ENCODE measurements at places on chromosomes 16 and 17.

GRCh38 chr16:12262454-12263180, 286.1 kb downstream of the SNX29 start:
- no peak for DNase-seq

GRCh38 chr17:46818316-46818928, at the start of gene WNT3:
WNT3 (minus strand) TSS chr17:46818692; CDS start chr17:46818597, 95 bp downstream.
- no peak for DNase-seq

GRCh38 chr16:54954220-54954619, 23.6 kb downstream of the IRX5 start:
- no peak for DNase-seq

DNA sequence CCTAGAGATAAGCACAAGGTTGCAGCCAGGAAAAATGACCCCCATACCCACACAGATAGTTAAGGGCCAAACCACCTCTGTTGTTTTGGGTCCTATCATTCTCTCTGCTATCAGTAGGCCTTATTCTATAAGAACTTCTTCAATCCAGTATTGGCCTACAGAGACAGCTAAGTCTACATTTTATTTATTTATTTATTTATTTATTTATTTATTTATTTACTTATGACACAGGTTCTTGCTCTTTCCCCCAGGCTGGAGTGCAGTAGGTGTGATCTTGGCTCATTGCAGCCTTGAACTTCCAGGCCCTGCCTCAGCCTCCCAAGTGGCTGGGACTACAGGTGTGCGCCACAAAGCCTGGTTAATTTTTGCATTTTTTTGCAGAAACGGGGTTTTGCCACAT, 7.5 kb upstream of the MAPT start:
- no peak for DNase-seq

- DNase-seq: no peak
Observed at GRCh38 chr16:17177959-17178905, 292.5 kb downstream of the XYLT1 start.

- peak; percentile 29 for DNase-seq
Observed at GRCh38 chr16:74724820-74725549, 24.3 kb upstream of the MLKL start.

DNA sequence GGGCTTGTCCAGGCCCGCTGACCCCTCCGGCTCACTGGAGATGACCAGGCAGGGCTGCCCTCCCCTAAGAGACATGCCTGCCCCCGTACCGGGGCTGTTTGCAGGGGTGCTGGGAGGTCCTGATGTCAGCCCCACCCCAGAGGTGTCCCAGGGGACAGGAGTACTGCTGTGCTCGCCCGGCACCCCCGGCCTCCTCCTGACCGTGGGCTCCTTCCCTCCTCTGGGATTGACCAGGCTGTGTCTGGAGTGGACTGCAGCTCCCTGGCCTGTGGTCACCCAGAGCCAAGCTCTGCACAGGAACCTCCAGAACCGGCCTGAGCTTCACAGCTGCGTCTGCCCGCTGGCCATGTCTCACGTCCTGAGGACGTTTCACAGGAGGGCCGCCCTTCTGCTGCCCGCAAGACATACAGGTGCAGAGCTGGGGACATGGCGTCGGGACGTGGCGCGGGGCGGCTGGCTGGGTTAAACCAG, 53.2 kb downstream of the LMF1 start:
- DNase-seq: no peak

DNA sequence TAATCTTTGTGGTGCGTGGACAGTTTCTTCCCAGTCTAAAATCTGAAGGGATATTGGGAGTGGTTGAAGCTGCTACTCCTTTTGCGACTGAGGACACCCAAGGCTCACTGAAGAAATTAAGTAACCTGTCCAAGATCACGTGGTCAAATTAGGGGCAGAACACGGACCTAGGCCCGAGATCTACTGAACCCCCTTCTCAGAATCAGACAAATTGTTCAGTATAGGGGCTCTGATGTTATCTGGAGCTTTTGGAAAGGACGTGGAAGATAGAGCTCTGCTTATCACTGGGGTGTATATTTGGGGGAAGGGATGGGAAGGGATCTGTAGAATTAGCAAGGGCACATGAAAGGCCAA, 857 bp downstream of the TANGO6 start:
- DNase-seq: no peak

DNA sequence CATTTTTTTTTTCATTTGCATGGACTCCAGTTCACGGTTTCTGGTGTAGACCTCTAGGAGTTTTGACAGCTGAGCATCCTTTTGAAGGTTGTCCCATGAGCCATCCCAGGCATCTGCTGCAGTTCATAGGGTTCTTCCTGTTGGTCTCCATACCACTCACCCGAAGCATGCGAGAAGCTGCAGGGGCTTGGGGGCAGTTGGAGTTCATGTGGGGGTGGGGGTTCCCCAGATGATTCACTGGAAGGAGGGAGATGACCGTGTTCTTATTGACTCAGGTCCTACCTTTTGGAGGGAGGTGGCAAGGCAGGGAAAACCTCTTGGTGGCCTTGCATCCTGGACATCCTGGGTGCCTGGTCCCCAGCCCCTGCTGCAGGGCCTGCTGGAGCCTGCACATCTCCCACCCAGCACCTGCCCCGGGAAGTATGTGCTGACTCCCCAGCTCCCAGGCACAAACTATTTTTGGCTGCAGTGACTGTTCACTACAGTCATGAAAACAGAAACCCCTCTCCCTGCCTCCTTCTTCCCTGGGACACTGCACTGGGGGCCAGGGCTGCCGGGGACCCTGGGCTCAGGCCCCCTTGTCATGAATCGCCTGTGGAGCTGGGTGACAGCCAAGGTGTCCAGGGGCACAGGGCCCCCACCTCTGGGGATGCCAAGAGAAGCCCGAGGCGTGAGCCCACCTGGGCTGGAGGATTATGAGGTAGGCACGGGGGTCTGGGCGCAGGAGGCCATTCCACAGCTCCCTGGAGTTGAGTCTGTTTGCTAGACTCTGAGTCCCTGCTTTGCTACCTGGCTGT, 64.9 kb upstream of the LGALS9 start:
- DNase-seq: no peak

- no peak for DNase-seq
Observed at GRCh38 chr16:25692351-25692741, 587 bp downstream of the HS3ST4 start.

DNA sequence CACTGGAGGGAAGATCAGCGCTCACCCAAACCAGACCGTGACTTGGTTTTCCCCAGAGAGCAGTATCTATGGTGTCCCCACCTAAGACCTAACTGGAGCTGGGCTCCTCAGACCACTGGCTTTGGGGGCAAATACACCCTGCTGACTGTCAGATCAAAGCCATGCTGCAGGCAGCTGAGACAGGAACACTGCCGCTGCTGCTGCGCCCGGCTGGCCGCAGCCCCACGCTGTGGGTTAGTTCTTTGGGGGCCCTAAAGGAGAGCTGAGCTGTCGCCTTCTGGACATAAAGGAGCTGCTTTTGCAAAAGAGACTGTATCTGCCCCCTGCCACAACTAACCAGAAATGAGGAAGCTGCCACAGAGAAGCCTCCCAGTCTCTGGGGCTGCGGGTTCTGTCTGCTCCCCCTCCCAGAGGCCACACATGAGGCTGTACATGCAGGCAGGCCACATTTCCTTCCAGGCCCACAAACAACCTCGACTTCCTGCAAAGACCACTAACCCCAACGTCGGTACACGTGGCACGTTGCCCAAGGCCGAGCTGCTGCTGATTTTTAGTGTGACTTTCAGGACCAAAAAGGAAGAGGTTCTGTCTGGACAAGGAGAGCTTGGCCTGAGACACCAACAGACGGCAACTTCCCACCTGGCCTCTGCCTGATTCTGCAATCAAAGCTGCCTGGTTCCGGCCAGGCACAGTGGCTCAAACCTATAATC, 18.2 kb upstream of the ABR start:
- DNase-seq: no peak

- DNase-seq: no peak
Observed at GRCh38 chr17:66738301-66738700, 96.6 kb upstream of the CACNG5 start.

DNA sequence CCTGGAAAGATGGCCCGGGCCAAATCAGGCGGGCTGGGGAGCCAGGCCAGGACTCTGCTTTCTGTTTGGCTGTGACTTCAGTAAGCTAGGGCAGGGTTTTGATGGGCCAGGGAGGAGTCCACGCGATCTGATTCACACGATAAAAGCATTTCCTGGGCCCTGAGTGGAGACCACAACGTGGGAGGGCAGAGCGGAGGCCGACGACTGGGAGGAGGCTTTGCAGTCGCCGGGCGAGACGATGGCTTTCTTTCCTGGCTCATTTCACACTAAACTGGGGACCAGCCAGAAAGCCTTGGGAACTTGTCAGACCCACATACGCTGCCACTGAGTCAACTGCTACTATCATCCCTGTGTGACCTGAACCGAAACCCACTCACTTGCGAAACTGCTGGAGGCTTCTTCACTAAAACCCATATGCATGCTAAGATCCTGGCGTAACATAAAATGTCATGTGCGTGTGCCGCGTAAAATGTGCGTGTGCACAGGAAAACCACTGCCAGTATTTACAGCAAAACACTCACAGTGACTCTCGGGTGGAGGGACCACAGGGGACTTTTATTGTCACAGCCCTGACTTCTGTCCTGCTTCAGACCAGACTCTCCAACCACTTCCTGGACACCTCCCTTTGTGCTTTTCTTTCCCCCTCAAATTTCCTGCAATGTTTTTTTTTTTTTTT, 14.2 kb upstream of the RHBDF2 start:
- DNase-seq: no peak

DNA sequence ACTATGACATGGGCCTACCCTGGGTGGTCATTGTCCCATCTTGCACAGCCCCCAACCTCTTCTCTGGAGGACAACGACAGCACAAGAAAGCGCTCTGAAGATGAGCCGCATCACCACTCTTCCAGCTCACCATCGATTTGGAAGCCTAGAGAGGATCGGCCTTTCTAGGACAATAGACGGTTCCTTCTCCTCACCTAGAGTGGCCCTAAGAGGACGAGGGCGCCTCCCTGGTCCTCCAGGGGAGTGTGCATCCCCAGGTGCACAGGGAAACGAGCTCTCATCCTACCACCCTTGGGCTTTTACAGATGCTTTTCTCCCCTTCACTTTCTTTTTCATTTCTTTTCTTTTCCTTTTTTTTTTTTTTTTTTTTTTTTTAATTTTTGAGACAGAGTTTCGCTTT, 20.3 kb upstream of the SLC52A1 start:
- DNase-seq: no peak

GRCh38 chr16:54540525-54541180, 254.1 kb upstream of the IRX3 start:
- DNase-seq: no peak

GRCh38 chr17:68325961-68326360, 34.7 kb downstream of the ARSG start:
- no peak for DNase-seq

- no peak for DNase-seq
Observed at GRCh38 chr17:45150911-45151809, 2.9 kb downstream of the HEXIM1 start.

DNA sequence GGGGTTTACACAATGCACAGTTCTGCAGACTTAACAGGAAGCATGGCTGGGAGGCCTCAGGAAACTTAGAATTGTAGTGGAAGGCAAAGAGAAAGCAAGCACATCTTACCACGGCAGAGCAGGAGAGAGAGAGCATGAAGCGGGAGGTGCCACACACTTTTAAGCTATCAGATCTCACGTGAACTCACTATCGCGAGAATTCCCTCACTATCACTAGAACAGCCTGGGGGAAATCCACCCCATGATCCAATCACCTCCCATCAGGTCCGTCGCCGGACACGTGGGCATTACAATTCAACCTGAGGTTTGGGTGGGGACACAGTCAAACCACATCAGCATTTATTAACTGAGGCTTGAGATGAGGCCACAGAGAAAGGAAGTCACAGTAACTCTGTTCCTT, 326.7 kb downstream of the C16orf95 start:
- no peak for DNase-seq

DNA sequence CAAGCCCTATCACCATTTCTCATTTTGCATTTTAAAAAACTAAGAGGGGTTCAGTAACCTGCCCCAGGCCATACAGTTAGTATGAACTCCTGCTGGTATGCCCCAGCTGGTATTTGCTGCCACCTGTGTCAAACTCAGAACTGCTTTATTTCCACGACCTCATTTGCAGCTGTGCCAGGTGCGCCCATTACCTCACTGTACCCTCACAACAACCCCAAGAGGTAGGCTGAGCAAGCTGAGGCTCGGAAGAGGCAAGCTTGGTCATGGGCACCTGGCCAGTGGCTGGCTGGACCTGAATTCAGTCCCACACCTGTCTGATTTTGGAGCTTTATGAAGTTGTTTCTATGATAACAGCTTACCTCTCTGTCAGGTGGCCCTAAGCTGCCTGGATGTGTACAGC, 7.6 kb downstream of the EPN2 start:
- no peak for DNase-seq

- DNase-seq: no peak
Observed at GRCh38 chr17:81652906-81653771, 3.2 kb downstream of the PDE6G start.

GRCh38 chr16:27052007-27052406, 14.7 kb upstream of the C16orf82 start:
- DNase-seq: no peak

- no peak for DNase-seq
Observed at GRCh38 chr16:8229011-8229520, 361.2 kb downstream of the TMEM114 start.

DNA sequence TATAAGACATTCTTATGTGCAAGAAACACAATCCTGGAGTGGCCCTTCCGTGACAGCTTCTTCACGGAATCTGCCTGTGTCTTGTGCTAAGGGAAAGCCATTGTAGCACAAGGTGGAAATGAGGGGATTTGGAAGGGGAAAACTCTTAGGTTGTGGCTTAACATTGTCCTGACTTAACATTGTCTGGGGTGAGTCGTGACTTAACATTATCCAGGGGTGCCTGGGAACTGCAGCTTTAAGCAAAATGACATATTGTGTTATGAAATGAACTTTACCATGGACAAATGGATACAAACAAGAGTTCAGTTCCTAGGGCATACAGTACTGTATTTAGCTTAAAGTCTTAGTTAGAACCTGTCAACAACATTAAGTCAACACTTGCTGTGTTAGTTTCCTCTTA, 323.9 kb downstream of the CPPED1 start:
- no peak for DNase-seq

DNA sequence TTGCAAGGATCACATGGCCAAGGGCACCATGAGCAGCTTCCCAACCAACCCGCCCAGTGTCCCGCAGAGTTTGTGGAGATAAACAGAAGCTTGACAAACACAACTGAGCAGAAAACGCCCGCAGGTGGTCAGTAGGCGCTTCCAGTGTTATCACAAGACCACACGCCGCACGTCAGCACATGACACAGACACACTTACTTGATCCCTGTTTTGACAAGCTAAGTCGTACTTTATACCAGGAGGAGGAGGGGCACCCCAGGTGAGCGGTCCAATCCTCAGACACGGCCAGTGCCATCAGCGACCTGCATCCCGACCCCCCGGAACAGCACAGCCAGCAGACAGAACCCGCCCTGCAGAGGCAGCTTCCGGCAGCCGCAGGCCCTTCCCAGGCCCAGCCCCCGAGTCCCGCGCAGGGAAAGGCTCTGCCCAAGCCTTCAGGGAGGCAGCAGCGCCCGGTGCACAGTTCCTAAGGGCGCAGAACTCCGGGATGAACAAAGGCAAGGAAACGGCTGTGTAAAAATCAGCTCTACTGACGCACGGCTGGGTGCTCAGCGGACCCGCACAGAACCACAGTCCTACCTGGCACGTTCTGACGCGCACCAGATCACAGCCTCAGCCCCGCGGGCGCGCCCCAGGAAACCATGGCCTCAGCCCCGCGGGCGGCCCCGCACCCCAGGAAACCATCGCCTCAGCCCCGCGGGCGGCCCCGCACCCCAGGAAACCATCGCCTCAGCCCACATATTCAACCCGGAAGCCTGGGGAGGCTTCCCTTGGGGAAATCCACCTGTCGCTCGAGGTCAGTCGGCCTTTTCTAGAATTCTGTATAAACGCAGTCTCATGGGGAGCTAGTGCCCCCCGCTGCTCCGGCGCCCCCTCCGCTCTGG, 27.8 kb downstream of the AXIN1 start:
- no peak for DNase-seq
